WERI-Rb-1 (cell line): ENCODE measurements at places on chromosomes 4 and X.

DNA sequence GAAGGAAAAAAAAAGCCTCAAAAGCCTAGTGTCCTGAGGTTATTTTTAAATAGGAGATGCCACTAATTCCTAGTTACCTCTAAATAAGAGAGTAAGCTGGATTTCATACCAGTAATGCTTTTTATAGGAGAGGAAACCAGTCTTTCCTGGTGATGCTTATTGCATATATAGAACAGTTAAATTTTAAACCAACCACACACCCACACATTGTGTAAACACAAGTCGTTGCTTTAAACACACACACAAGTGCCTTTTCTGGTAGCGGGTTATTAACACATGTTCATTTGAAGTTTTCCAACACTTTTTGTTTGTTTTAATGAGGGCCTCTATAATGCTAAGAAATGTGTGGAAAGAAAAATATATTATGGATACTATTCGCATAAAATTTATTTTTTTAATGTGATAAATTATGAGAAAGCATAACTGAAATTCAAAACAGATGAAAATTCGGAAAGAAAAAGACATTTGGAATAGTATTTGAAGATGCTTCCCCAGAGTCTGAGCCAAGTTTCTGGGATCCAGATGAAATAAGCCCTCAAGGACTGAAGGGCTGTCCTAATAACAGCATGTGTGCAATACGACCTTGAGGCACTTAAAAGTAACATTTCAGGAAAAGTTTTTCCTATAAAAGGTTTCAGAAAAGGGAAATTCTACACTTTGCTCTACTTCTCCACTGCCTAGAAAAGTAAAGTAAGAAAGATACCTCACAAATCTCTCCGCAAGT is 2.0 kb downstream of the ANTXR2 start:
- DNase-seq, result no peak

DNA sequence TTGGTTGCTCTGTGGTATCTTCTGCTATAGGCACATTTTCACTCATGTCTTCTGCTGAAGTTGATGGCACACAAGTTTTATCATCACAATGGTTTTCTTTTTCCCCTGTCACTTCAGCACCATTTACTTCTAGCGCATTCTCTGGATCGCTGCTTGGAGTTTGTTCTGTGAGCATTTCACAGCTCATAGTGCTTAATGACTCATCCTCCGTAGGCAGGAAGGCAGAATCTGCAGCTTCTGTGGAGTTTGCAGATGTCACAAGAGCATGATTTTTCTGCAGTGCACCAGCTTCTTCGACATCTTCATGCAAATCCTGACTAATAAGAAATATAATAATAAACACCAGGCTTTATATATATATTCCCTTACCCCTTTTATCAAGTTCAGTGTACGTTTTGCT is 83.6 kb downstream of the CHM start:
- DNase-seq, result no peak

DNA sequence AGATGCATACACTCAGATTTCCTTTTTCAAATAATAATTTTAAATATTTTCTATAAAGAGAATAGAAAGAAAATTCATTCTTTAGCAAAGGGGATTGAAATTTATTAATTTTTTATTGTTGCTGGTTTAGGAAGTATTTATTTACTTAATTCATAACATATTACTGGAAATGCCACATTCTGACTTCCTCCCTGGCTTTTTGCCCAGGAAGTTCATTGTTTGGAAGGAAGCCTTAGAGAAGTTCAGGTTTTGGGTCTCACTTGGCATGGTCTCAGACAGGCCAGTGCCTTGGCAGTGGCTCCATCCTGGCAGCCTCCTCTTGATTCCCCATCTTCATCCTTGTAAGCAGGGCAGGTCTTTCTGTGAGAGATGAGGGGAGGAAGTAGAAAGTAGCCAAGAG is 50.5 kb downstream of the IL15 start:
- no peak for DNase-seq

DNA sequence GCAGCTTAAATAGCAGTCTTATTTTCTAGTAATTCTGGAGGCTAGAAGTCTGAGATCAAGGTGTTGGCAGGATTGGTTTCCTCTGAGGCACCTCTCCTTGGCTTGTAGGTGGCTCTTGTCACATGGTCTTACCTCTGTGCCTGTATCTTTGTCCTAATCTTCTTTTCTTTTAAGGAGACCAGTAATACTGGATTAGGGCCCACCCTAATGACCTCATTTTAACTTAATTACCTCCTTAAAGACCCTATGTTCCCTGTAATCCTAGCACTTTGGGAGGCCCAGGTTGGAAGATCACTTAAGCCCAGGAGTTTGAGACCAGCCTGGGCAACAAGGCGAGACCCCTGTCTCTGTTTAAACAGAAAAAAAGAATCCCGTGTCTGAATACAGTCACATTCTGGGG is 38.9 kb downstream of the ARHGAP10 start:
- DNase-seq, result peak; percentile 56

GRCh38 chr4:7460566-7460965 is 25.8 kb upstream of the PSAPL1 start:
- DNase-seq, result peak; percentile 68

GRCh38 chr4:56630876-56631666 is 50.0 kb downstream of the HOPX start:
- DNase-seq, result no peak

DNA sequence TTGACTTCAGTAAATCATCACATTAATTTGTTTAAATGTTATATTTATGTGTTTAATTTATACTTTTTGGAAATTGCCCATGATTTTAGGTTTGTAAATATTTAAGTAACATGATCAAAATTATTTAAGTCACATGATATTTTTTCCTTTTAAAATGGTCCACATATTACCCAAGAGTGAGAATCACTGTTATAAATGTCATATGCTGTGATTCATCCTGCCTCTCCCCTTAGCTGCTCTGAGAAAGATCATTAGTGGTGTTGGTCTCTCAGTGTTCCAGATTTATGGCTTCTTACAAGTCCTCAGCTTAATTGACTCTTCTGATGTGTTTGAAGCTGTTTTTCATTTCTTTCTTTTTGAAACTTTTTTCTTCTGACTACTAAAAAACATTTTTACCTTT is 70.1 kb downstream of the SPANXN4 start:
- no peak for DNase-seq

GRCh38 chrX:104137496-104137895 is 19.3 kb downstream of the SLC25A53 start:
- DNase-seq, result no peak

DNA sequence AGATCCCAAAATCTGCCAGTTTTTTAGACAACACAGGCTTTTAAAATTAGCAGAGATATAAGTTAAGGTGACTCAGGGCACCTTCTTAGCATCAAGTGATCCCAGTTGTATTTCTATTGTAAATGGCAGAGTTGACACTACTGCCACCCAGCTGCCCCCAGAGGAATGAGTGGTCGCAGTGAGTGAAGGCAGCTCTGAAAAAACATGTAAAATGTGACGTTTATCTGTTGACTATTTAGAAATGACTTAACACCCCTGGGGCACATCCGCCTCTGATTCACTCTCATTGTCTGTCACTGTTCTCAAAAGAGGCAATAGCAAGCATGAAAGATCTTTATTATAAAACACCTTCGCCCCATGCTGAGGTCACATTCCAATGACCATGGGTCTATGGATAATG is 592.4 kb downstream of the ACTRT1 start:
- no peak for DNase-seq

- DNase-seq, result no peak
These were observed 3.0 kb downstream of the ZIC3 start for GRCh38 chrX:137568741-137569469.

- DNase-seq, result no peak
These were observed 192.2 kb upstream of the LEF1 start for GRCh38 chr4:108360754-108361445.

DNA sequence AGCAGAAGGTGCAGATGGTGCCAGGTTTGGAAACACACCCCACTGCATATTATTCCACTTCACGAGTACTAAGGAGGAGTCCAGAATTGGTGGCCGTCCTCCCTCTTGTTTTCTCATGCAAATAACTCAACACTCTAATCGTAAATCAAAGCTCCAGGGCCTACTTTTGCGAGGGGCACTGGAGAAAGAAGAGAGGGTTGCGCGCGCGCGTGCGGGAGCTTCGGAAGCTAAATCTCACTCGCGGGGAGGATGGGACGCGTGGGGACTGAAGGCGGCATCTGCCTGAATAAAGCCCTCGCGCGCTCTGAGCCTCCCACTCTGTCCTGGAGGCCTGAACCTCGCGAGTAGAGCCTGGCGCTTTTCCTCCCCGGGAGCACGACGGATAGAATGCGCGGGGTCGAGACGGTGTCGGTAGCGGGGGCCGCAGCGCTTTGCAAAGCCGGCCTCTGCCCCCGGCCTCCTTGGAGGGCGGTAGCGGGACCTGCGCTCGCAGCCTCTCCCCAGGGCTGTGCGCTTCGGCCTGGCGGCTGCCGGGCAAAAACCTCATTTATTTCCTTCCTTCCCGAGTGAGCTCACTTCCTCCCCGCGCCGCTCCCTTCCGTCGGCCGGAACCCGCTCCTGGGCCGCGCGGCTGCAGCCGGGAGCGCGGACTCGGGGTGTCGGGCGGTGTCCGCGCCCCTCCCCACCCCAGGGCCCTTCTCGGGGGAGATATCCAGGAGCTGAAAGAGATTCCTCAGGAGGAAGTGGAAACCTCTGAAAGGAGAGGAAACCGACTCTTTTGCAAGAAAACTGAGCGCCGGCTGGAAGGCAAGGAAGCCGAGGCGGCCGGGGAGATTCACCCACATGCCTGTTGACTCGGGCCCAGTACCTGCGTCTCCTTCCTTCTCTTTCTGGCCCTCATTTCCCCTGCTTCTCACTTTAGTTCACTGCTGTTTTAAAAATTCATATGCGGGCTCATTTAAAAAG is 20.7 kb downstream of the HAND2 start:
- DNase-seq, result no peak

DNA sequence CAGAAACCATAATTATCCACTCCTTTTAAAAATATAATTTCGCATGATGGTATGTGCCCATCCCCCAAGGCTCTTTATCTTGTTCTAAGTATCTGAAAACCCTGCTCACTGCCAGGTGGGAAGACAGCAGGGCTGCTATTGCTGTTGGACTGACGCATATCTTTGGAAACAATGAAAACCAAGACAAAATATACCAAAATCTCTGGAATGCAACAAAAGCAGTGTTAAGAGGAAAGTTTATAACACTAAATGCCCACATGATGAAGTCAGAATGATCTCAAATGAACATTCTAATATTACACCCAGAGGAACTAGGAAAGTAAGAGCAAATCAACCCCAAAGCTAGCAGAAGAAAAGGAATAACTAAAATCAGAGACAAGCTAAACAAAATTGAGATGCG is 162.0 kb downstream of the FAM47B start:
- DNase-seq, result no peak

DNA sequence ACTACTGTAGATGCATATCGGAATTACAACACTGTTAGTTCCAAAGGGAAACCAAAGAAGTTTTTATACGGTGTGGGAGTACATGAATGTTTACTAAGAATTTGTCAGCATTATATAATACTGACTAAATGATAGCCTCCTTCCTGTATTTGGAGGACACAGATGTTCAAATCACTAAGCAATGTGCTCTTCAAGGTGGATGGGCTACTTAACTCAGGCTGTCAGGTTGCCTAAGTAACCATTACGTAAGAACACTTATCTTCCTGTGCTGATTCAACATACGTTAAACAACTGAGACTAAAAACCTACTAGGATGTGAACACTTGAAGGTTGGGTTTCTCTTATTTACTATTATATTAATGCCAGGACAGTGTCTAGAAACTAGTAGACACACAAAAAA is 81.9 kb upstream of the HPGD start:
- DNase-seq, result no peak

GRCh38 chr4:41217020-41217333 is 2.6 kb upstream of the APBB2 start:
- DNase-seq, result no peak

DNA sequence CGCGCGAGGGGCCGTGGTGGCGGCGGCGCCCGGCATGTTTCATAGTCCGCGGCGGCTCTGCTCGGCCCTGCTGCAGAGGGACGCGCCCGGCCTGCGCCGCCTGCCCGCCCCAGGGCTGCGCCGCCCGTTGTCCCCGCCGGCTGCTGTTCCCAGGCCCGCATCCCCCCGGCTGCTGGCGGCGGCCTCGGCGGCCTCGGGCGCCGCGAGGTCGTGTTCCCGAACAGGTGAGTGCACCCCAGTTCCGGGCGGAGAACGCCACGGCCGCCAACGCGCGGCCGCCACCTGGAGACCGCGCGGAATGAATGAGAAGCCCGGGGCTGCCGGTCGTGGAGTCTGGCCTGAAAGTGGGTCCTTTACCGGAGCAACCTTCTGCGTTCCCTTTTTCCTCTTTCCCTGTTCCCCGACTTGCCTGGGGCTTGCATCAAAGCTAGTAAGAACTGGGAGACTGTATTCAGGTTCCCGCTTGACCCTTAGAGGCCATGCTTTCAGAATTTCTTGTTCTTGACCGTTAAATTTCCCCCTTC is 429 bp downstream of the NOCT start:
- DNase-seq, result peak; percentile 58

DNA sequence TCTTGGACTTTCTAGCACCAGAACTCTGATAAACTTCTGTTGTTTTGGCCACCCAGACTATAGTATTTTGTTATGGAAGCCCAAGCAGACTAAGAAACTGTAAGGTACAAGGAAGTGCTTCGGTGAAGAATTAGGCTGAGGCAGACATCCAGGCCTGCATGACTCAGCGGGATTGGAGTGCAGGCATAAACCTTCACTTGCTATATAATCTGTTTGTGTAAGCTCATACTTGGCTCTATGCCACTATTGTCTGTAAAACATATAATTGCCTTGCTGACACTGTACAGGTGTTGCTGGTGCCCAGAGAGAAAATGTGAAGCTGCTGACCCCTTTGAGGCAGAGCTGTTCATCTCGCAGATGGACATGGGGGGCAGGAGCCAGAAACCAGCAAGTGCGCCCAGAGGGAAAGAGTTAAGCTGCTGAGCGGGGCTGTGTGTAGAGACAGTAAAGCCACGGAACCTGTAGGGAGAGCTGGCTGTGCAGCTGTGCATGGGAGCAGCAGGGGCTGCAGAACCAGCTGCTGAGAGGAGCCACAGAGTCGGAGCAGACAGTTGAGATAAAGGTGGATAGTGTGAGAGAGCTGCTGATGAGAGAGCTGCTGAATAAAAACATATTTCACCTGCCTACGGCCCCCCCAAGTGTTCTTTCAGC is 96.2 kb downstream of the RBM46 start:
- DNase-seq, result peak; percentile 19

DNA sequence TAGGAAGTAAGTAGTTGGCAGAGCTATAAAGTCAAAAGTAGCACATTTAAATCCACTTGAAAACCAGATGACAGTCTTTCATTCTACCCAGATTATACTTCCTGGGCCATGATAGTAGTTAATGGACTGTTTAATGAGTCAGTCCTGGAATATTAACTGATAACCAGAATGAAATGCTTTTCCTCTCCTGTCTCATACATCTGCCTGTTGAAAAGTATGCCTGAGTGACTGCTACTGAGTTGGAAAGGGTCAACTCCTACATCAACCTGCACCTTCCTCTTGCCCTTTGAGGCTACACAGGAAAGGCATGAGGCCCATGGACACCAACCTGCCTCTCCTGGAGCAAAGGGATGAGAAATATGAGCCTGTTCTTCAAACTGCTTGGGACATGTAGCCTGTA is 36.0 kb upstream of the COX7B2 start:
- no peak for DNase-seq

GRCh38 chrX:96756491-96756890 is 71.8 kb downstream of the DIAPH2 start:
- no peak for DNase-seq

GRCh38 chrX:15438332-15438731 is 54.1 kb upstream of the VEGFD start:
- DNase-seq, result no peak
